NCI-H69 (cell line): ENCODE measurements at places on chromosomes 3 and 15.

DNA sequence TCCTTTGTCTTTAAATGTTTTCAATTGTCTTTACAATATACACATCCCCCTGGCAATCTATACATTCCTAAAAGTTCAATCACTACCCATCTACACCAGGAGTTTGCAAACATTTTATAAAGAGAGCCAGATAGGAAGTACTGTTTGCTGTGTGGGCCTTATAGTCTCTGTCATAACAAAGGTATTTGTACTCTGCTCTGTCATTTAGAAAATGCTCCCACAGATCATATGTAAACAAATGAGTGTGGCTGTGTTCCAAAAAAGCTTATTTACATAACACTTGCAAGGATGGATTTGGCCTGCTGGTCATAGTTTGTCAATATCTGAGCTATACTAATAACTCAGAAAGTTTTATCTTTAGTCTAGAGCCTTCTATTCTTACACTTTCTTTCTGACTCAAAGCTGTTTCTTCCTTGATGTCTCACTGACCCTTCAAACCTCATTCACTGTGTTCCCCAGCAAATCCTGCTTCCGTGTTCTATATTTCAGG, 511.9 kb downstream of the GBE1 start:
- DNase-seq = peak; percentile 59

DNA sequence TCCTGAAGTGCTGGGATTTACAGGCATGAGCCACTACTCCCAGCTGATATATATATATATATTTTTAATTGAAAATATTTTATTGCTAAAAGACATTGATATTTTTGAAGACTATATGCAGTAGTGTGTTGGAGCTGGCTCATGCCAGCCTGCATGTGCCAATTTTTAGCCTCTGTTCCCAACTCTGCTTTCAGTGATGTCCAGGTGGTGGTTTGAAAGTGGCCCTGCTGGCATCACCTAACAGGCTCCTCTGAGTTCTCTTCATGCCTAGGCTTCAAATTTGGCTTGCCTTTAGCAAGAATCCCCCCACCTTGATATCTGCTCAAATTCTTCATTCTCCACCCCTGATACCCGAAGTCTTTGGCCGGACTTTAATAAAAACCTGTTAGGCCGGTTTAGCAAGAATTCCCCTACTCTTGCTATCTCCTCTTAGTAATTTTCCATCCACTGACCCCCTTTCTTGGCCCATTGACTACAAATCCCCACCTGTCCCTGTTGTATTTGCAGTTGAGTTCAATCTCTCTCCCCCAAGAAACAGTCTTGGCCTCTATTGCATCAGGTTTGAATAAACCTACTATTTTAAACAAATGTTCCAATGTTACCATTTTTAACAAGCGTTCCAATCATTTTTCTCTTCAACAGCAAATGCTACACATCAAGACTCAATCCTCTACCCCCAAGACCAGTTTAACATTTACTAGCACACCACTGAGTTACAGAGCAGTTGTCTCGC, 23.9 kb upstream of the CTSH start:
- DNase-seq = no peak

DNA sequence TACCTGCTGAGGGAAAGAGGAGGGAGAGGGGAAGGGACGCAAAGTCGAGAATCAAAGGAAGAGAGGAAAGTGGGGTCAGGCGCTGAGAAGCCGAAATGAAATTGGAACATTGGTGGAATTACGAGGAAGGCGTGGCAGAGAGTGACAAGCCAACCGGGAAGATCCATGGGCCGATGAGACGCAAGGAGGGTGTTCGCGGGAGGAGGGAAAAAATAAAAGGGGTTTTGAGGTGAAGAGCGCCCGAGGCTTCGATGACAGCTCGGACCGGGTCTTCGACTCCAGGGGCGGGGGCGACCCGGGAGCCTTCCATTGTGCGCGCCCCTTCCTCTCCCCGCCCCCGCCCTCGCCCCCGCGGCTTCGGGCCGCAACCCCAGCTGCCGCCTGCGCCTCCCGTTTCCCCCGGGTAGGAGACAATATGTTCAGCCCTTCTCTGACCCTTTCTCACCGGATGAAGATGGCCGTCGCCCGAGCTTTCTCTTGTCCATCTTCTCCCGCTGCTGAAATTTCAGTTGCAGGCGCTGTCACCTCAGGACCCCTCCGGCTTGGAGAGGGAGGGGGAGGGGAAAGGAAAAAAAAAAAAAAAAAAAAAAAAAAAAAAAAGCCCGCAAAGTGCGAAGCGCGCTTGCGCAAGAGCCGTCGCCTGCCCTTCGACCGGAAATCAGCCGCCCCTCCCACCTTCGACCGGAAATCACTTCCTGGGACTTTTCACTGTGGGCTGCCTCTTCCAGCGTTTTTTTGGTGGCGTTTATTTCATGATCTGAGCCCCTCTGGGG, at the start of gene SENP7:
Gene SENP7, minus strand, starts transcription at position 567 of the 773 bp plus-strand sequence. Its CDS starts 82 bp downstream, at position 485.
- DNase-seq = peak; percentile 86

GRCh38 chr15:89599021-89599420, 23.8 kb downstream of the TICRR start:
- DNase-seq = no peak
